ENCODE measurements at places on chromosomes 5 and 9. TPM values are rescaled to one million over a fixed set of nuclear protein-coding genes. Genes with fewer than 3 reads are reported as not detected.

The STKLD1 gene
- 0.31 TPM for total RNA-seq

- DNase-seq, result no peak
Observed at GRCh38 chr5:139743001-139743771, 52.4 kb upstream of the PSD2 start.

DNA sequence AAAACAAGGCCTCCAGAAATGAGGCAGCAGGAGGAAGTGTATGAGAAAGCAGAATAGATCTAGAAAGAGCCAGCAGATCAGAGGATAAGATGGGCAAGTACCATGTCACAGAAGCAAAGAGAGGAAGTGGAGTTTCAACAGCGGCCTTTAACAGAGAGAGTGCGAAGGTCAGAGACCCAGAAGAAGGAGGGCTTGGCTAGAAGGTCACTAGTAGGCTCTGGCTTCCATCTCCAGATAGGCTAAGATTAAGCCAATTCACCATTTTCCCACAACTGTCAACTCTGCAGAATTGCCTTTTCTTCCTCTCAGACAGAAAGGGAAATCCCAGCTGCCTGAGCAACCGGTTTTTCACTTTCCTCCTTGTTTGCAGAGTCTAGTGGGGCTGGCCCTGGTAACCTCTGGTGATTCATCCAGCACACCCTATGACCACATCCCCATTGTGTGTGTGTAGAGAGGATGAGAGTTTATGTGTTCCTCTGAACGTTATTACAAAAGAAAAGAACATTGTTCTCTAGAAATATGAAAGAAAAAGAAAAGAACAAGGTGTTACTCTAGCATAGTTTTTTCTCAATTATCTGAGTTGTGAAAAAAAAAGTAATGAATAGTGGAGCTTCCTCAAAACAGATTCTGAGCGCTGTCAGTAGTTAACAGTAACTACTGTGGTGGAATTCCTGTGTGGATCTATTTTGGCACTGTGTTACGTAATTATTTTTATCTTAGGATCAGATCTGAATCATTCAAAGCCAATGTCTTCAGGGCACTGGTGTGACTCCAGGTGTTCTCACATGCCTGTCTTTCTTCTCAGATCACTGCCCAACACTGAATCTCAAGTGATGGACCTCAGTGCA, 220.4 kb downstream of the ARRDC3 start:
- DNase-seq, result peak; percentile 73

GRCh38 chr9:135070964-135071735, 16.3 kb upstream of the OLFM1 start:
- DNase-seq, result no peak

DNA sequence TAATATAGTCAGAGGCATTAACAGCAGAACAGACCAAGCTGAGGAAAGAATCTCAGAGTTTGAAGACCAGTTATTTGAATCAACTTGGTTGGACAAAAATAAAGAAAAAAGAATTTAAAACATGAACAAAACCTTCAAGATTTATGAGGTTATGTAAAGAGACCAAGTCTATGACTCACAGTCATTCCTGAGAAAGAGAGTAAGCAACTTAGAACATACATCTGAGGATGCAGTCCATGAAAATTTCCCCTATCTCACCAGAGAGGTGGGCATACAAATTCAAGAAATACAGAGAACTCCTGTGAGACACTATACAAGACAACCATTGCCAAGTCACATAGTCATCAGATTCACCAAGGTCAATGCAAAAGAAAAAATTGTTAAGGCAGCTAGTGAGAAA, 17.4 kb upstream of the C9orf72 start:
- DNase-seq, result no peak

DNA sequence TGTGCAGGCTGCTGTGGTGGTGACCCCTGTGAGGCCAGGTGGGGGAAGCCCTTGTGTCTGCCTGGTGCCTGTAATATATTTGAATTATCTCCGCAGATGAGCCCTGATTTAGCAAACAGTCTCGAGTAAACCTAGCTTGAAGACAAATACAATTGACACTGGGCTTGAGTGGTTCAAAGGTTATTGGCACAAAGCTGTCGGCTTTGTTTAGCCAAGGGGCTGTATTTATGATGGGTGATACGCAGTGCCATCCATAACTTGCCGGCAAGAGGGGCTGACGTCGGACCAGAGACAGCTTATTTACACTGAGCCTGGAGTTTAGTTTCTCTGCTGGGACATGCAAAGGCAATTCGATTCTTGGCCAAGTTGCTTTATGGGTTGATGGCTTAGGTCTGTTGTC, 20.0 kb upstream of the PITX1 start:
- DNase-seq, result no peak

Data from activated naive CD8-positive, alpha-beta T cell treated with anti-CD3 and anti-CD28 coated beads for 36 hours (primary cell).